NCI-H460 (cell line): ENCODE measurements at places on chromosomes 5 and 9. TPM values are rescaled to one million over a fixed set of nuclear protein-coding genes. Genes with fewer than 3 reads are reported as not detected.

Gene ZNF169
- total RNA-seq: 7.0 and 8.3 TPM in 2 replicates

Gene CARTPT
- total RNA-seq: not detected in 2 replicates

Gene TMEM232
- total RNA-seq: 0.84 and 2.0 TPM in 2 replicates

Gene MAMDC4
- 4.4 and 4.5 TPM in 2 replicates for total RNA-seq

Gene BTNL8
- total RNA-seq: 0.32 TPM in 1 of 2 replicates, not detected in the other

Gene SHB
- total RNA-seq: 12.5 and 14.3 TPM in 2 replicates

Gene GARIN3
- total RNA-seq: not detected in 2 replicates

Gene TMEM267
- 59.3 and 65.6 TPM in 2 replicates for total RNA-seq

Gene ADAMTS2
- total RNA-seq: not detected in 2 replicates
